Stimulated activated CD4-positive, alpha-beta T cell treated with anti-CD3 and anti-CD28 coated beads, Interleukin-4, amount 100 ng/mL, for 24 hours (primary cell): ENCODE measurements at places on chromosomes 16 and 17.
A peak's percentile ranks its signal among the peaks of the same experiment; 100 is the strongest.

- DNase-seq = peak; percentile 70
Measured at GRCh38 chr17:78708510-78708973, 73.5 kb downstream of the CYTH1 start.

GRCh38 chr16:31568577-31569359 is 41.1 kb downstream of the AHSP start:
- DNase-seq = no peak

GRCh38 chr16:5252791-5253190 is 155.2 kb upstream of the EEF2KMT start:
- no peak for DNase-seq

GRCh38 chr17:32998111-32998886 is 6.7 kb downstream of the SPACA3 start:
- peak; percentile 77 for DNase-seq

- DNase-seq = no peak
Measured at GRCh38 chr16:11084876-11085485, 140.6 kb downstream of the CLEC16A start.

DNA sequence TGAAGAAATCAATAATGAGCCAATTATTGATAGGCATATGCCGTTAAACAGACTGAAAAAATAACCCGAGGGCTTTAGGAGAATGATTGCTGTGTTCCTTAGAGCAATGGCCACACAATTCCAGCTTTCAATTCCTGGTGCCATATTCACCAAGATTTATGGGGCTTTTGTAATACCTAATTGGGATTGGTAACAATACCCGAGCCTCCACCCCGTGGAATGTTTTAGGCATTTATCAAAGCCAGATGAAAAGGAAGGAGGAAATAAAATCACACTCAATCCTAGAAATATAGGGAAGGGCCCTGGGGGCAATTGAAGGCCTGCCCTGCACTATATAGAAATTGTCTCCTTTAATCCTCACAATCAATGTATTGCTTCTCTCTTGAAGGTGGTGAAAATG is 42.1 kb upstream of the MLYCD start:
- DNase-seq = no peak

DNA sequence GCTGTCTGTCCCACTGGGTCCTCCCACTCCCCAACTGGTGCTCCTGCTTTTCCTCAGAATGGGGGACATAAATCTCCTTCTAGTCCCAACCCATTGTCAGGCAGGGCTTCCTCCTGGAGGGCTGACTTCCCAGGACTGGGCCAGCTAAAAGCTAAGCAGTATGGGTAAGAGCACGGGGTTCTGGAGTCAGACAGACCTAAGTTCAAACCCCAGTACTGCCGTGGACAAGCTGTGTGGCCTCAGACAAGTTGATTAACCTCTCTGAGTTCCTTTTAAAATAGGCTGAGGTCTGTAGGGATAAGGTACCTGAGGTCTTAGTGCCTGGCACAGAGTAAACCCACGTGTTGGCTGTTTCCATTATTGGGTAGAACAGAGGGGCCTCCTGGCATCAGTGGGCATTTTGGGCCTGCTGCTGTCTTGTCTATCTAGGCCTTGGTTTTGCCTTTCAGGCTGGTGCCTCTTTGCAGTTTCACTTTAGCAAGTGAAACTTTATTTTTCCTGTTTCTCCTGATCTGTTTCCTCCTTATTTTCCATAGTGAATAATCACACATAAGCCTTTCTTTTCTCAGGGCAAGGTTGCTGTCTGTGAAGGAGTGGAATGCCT is 114.6 kb downstream of the PRKCB start:
- no peak for DNase-seq
